ENCODE measurements at places on chromosomes 12 and 14.

- DNase-seq: no peak
Observed at GRCh38 chr12:69062621-69063237, 129.8 kb upstream of the CPM start.

GRCh38 chr12:15856097-15856982 is 25.8 kb upstream of the STRAP start:
- DNase-seq: peak; percentile 27

DNA sequence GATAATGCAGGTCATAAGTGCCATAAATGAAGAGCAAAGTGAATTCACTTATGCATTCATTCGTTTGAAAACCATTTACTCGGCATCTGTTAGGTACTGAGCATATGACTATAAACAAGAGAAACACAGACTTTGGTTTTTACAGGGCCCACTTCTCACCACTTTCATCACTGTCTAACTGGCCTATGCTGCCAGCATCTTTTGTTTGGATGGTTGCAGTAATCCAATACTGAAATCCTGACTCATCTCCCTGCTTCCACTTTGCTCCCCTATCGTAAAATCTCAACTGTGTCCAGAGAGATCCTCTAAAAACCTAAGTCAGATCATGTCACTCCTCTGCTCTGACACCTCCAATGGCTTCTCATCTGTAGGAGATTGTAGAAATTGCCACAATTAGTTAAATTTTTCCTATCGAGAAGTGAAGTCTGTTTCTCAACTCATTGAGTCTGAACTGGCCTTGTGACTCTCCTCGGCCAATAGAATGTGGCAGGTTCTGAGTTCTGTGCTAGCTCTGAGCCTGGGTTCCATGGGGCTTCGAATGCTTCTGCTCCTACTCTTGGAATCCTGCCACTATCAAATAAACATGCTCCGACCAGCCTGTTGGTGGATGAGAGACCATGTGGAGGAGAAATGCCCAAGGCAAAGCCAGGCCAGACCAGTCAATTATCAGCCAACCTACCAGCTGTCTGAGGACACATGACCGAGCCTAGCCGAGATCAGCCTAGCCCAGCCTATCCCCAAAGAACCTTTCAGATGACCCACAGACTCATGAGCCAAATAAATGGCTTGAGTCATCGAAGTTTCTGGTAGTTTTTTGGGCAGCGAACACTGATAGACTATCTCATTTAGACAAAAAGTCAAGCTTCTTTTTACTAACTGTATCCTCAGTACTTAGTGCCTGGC is 2.2 kb upstream of the BATF start:
- no peak for DNase-seq

DNA sequence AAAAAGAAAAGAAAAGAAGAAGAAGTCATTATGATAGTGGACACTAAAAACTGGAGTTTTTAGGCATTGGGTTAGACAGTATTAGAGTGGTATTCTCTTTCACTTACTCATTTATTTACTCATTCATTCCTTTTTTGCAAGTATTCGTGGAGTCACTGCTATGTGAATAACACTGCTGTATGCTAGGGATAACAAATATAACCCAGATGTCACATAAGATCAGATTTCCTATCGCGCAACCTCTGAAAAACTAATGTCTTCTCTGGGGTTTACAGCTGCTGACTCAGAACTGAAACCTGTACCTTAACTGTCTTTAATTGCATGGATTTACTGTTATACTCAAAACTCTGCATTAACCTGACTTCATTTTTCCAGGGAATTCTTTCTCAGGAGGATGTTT is 353.7 kb downstream of the LRIG3 start:
- DNase-seq: no peak

DNA sequence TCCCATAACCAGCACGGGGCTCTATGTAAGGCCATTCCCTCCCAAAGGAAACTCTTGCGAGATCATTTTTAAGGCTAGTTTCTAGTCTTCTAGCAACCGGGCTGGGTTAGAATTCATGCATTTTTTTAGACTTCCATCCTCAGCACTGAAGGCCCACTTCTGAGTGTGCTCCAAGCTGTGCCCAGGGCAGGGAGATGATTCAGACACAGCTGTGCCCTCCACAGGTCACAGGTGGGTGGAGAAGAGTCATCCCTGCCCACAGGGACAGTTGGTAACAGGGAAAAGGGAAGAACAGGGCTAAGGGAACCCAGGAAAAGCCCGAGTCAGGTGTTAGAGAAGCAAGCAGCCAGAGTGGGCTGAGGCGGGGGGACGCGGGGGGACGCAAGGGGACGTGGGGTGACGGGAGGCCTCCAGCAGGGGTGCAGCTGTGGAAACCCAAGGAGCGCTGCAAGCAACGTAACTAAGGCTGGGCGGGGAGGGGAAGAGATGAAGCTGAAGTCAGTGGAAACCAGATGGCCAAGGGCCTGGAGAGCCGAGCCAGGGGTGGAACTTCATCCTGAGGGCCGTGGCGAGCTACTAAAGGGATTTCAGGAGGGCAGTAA is 27.2 kb upstream of the PPP2R5C start:
- no peak for DNase-seq

DNA sequence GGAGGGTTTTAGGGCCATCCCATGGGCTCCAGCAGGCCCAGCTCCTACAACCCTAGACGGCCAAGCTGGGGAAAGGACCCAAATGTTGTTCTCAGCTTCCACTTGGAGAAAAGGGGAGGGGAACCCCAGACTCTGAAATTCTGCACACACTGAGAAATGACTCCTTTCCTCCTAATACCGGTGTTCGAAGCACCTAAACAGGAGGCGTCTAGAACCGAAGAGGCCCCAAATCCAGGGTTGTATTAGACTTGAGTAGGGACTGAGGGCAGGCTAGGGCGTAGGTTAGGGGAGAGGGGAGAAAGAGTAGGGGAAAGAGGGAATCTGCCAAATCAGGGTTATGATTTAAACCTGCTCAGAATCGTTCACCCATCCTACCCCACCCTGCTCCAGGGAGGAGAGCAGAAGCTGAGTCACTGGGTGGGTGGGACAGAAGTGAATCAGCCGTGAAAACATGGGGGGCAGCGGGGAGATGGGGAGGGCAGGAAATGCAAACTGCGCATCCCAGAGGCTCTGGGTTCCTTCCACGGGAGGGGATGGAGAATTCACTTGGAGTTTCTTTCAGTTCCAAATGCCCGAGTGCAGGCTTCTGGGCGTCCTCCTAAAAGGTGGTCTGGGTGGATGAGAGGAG is 1.0 kb downstream of the IGFBP6 start:
- no peak for DNase-seq

GRCh38 chr14:73526036-73526984 is 10.6 kb upstream of the ACOT1 start:
- DNase-seq: no peak

GRCh38 chr12:108821407-108822397 is 35.7 kb downstream of the SSH1 start:
- DNase-seq: peak; percentile 23

DNA sequence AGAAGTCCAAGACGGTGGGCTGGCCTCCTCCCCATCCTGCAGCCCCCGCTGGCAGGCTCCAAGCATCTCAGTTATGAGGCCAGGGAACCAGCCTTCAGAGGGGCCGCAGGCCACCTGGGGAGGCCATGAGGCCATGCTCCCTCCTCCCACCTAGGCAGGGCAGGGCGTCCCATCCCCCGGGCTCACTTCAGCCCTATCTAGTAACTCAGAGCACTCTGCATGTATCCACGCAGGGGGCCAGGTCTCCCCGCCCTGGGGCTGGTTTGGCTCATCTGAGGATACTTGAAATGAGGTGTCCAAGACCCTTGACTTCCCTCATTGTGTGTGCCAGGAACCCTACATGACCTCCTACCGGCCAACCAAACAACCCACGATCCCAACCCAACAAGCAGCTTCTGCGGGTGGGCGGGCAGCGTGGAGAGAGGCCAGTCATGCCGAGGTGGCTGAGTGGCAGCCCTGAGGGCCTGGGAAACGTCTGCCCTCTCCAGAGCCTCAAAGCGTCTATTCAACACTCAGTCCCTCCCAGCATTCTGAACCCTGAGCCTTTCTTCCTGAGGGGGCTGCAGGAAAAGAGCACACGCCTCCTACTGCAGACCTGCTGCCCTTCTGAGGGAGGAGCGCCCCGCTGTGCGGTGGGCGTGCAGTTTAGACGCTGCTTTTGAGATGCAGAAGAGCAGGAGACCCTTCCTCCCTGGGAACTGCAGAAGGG is 16.8 kb downstream of the ISCA2 start:
- DNase-seq: no peak

GRCh38 chr12:115833704-115834103 is 443.8 kb downstream of the MED13L start:
- DNase-seq: no peak

GRCh38 chr12:66210840-66211239 is 21.8 kb downstream of the IRAK3 start:
- DNase-seq: no peak

DNA sequence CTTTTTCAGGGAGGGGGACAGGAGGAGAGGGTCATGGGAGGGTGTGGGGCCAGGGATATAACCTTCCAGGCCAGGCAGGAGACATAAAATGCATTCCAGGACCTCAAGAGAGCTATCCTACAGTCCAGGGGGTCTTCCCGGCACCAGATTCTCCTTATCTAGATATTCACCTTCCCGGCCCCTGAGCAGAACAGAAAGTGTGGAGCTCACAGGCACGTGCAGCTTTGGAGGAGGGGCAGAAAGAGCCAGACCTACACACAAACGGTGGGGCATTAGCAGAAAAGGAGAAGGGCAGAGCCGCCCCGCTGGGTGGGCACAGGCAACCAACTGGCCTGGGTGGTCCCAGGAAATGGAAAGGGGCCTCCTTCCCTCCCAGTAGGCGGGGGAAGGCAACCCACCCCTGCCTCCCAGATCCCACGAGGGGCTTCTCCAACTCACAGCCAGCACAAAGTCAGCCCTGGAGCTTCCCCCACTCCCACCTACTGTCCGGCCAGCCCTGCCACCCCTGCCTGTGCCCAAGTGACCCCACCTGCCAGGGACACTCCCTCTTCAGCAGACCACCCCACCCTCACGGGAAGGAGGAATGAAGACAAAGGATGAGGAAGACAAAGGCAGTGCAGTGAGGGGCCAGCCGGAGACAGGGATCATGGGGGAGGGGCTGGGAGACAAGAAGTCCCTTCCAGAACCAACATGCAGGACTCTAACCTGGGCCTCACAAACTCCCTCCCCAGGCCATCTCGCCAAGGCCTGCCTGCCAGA is 33.3 kb downstream of the CCDC85C start:
- no peak for DNase-seq

GRCh38 chr12:102022286-102022685 is 39.5 kb downstream of the WASHC3 start:
- DNase-seq: no peak
